Left lung (tissue), 14 donors: ENCODE measurements at places on chromosomes 16 and 17. TPM values are rescaled to one million over a fixed set of nuclear protein-coding genes. Genes with fewer than 3 reads are reported as not detected.

NAT9 gene
- 45.8 TPM for total RNA-seq

ITGAX gene
- total RNA-seq: 134 TPM

NUPR1 gene
- 141 TPM for total RNA-seq

HOXB3 gene
- total RNA-seq: 10.4 TPM

RAMP2 gene
- 95.4 TPM for total RNA-seq

CDC6 gene
- 24.1 TPM for total RNA-seq

WSCD1 gene
- 3.9 TPM for total RNA-seq

LLGL2 gene
- 161 TPM for total RNA-seq

DNA sequence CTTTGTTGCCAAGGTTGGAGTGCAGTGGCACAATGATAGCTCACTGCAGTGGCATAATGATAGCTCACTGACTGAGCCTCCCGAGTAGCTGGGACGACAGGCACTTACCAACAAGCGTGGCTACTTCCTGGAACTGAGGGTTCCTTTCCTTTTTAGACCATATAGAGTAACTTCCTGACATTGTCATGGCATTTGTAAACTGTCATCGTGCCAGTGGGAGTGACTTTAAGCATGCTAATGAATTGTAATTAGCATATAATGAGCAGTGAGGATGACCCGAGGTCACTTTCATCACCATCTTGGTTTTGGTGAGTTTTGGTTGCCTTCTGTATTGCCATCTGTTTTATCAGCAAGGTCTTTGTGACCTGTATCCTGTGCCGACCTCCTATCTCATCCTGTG, 162.4 kb downstream of the HS3ST4 start:
- H3K36me3 ChIP-seq: no peaks in the 10 kb centered on the region
- DNase-seq: no peak
- H3K27me3 ChIP-seq: no peaks in the 10 kb centered on the region
- H3K4me1 ChIP-seq: no peaks in the 10 kb centered on the region
- H3K4me3 ChIP-seq: no peak overlapping the region

DNA sequence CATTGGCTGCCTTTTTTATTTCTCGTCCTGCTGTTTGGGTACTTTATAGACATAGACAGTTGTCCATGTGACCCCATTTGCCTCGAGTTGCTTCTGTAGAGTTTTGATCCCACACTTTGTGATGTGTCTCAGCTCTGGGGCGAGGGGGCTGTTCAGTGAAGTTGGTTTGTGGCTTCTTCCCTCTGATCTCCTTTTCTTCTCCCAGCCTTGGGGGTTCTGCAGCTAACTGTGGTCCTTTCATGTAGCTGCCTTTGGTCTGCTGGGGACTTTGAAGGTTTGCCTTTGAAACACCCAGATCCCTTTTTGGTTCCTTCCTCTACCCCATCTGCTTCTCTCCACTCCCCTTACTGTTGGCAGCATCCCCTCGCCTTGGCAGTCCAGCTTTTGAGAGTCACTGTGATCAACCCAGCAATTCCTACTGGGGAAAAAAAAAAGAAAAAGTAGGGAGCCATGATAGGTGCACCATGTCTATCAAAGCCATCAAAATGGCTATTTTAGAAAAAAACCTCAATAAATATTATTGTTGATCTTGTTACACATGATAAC, 728.8 kb upstream of the RBFOX1 start:
- no peaks in the 10 kb centered on the region for H3K27me3 ChIP-seq
- no peaks in the 10 kb centered on the region for H3K4me1 ChIP-seq
- no peak overlapping the region for H3K27ac ChIP-seq
- no peaks in the 10 kb centered on the region for H3K36me3 ChIP-seq

DNA sequence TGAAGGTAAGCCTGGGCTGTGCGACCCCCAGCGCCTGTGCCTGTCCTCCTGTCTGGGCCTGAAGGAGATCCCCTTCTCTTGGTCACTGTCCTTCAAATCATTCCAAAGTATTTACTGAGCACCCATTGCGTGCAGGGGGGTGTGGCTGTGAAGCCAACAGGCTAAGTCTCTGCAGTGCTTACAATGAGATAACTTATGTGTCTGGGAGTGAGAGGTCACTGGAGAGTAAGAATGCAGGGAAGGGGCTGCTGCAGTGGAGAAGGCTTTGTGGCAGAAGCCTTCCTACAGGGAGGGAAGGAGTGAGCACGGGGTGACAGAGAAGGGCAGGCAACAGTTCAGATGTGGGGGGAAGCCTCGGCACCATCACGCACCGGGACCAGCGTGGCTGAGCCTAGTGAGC, 11.2 kb upstream of the SMIM5 start:
- no peaks in the 10 kb centered on the region for H3K4me1 ChIP-seq
- H3K27me3 ChIP-seq: no peaks in the 10 kb centered on the region
- H3K27ac ChIP-seq: no peak overlapping the region

GRCh38 chr17:1100382-1100781, 79.4 kb downstream of the ABR start:
- H3K4me3 ChIP-seq: no peak overlapping the region
- H3K4me1 ChIP-seq: peaks cover 56% of the 10 kb centered on the region
- no peaks in the 10 kb centered on the region for H3K27me3 ChIP-seq
- DNase-seq: no peak
- no peaks in the 10 kb centered on the region for H3K36me3 ChIP-seq
- no peak overlapping the region for H3K27ac ChIP-seq

GRCh38 chr16:84314373-84314772, 19.7 kb downstream of the WFDC1 start:
- H3K4me1 ChIP-seq: no peaks in the 10 kb centered on the region
- peaks cover 28% of the 10 kb centered on the region for H3K27me3 ChIP-seq

GRCh38 chr17:8126491-8127066, 2.7 kb upstream of the HES7 start:
- no peak for DNase-seq
- peaks cover 31% of the 10 kb centered on the region for H3K4me1 ChIP-seq
- H3K4me3 ChIP-seq: peak overlapping the region; percentile 46

GRCh38 chr16:54511222-54511731, 224.7 kb upstream of the IRX3 start:
- H3K27ac ChIP-seq: no peak overlapping the region
- no peaks in the 10 kb centered on the region for H3K27me3 ChIP-seq
- H3K36me3 ChIP-seq: no peaks in the 10 kb centered on the region
- no peaks in the 10 kb centered on the region for H3K4me1 ChIP-seq
- no peak overlapping the region for H3K4me3 ChIP-seq
- DNase-seq: no peak

- H3K4me1 ChIP-seq: no peaks in the 10 kb centered on the region
- H3K4me3 ChIP-seq: no peak overlapping the region
- no peak for DNase-seq
Measured at GRCh38 chr17:10332515-10332914, 40.3 kb downstream of the MYH13 start.

- H3K36me3 ChIP-seq: no peaks in the 10 kb centered on the region
- DNase-seq: peak; percentile 85
- H3K27me3 ChIP-seq: no peaks in the 10 kb centered on the region
- no peak overlapping the region for H3K4me3 ChIP-seq
- peak overlapping the region; percentile 46 for H3K27ac ChIP-seq
Measured at GRCh38 chr17:50270435-50271362, 3.6 kb upstream of the TMEM92 start.

DNA sequence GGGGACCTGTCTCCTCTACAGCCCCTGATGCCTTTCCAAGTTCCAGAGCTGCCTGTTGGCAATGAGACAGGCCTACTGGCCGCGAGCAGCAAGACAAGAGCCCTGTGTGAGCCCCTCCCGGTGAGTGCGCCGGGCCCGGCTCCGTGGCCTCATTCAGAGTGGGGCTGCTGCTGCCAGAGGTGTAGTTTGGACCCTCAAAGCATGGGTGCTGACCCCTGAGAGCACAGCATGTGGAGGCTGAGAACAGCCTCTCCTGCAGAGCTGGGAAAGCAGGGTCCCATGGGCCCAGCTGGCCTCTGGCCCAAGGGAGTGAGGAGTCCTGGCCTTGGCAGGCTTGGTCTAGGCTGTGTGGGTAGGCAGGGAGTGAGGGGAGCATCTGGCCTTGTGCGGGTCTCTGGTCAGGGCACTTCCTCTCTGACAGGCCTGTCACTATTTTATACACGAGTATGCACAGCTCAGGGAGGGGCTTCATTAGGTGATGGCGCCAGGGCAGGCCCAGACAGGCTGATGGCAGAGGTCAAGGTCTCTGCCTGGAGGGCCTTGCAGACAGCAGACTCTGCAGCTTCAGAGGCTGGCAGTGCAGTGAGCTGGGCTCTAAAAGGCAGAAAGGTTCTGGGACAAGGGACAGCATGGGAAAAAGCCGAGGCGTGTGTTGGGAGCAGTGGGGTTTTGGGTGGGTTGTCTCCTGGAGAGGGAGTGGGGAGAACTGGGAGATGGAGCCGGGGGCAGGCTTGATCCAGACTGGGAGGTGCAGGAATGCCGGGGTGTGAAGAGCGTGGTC, 43.4 kb downstream of the ADCY7 start:
- no peak for DNase-seq
- H3K36me3 ChIP-seq: peaks cover 97% of the 10 kb centered on the region
- no peaks in the 10 kb centered on the region for H3K27me3 ChIP-seq
- no peak overlapping the region for H3K27ac ChIP-seq
- H3K4me3 ChIP-seq: no peak overlapping the region
- no peaks in the 10 kb centered on the region for H3K4me1 ChIP-seq

DNA sequence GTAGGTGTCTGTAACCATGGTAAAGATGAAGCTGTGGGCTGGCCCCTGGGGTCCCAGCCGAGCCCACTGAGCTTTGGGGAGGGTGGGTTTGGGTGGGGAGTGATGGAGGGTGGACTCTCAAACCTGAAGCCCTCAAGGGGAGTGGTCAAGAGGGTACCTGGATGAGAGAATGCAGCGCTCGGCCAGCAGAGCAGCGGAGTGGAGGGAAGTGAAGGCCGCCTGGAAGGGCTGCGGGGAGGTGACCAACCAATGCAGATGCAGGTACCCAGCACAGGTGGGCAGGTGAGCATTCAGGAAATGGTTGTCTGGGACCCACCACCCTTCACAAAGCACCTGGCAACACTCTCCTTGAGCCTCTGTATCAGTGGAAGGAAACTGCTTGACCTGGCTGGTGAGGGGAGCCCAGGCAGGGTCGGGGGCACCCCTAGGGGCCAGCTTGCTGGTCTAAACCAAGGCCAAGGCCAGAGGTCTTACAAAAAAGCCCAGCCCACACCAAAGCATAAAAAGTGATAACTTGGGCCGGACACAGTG, 3.4 kb upstream of the SLC5A10 start:
- no peaks in the 10 kb centered on the region for H3K36me3 ChIP-seq
- no peak for DNase-seq
- no peak overlapping the region for H3K4me3 ChIP-seq
- no peaks in the 10 kb centered on the region for H3K4me1 ChIP-seq
- no peaks in the 10 kb centered on the region for H3K27me3 ChIP-seq

GRCh38 chr17:30924341-30924740, 2.6 kb downstream of the ADAP2 start:
- H3K4me3 ChIP-seq: no peak overlapping the region
- peaks cover 23% of the 10 kb centered on the region for H3K4me1 ChIP-seq
- H3K27me3 ChIP-seq: peaks cover 42% of the 10 kb centered on the region
- H3K36me3 ChIP-seq: peaks cover 29% of the 10 kb centered on the region
- DNase-seq: no peak
- no peak overlapping the region for H3K27ac ChIP-seq

GRCh38 chr17:28940675-28941074, 10.6 kb downstream of the PHF12 start:
- H3K4me1 ChIP-seq: peaks cover 30% of the 10 kb centered on the region
- no peaks in the 10 kb centered on the region for H3K27me3 ChIP-seq
- no peaks in the 10 kb centered on the region for H3K36me3 ChIP-seq
- H3K4me3 ChIP-seq: no peak overlapping the region
- H3K27ac ChIP-seq: no peak overlapping the region
- no peak for DNase-seq

DNA sequence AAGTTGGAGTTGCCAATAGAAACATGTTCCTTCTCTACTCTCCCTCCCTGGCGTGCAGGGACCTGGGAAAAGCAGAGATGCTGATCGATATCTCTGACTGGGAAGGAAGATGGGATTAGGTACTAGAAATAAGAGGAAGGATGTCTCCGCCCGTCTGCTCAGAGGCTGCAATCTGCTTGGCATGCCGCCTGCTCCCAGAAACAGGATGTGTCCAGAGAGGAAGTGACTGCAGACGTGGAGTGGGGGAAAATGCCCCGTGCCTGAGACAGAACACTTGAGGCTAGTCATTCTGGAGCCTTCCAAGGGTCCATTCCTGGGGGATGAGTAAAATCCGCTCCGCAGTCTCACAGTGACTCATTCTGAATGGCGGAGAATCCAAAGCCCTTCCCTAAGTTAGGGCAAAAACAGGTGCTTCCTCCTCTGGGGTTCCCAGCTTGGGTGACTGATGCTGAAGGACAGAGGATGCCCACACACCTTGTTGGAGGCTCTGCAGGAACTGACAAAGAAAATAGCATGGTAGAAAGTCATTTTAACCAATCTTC, 45.0 kb upstream of the SMURF2 start:
- no peaks in the 10 kb centered on the region for H3K27me3 ChIP-seq
- peaks cover 53% of the 10 kb centered on the region for H3K4me1 ChIP-seq
- H3K27ac ChIP-seq: peak overlapping the region; percentile 81
- DNase-seq: peak; percentile 93

GRCh38 chr16:67392301-67393059, 818 bp downstream of the TPPP3 start:
- H3K27me3 ChIP-seq: no peaks in the 10 kb centered on the region
- no peak for DNase-seq
- H3K4me3 ChIP-seq: peak overlapping the region; percentile 47
- H3K27ac ChIP-seq: peak overlapping the region; percentile 65

- no peaks in the 10 kb centered on the region for H3K36me3 ChIP-seq
- no peak for DNase-seq
- H3K27me3 ChIP-seq: no peaks in the 10 kb centered on the region
- H3K27ac ChIP-seq: no peak overlapping the region
- H3K4me1 ChIP-seq: no peaks in the 10 kb centered on the region
Measured at GRCh38 chr16:20241321-20241720, 86.0 kb downstream of the GP2 start.

- no peaks in the 10 kb centered on the region for H3K36me3 ChIP-seq
- H3K4me3 ChIP-seq: no peak overlapping the region
- H3K27me3 ChIP-seq: no peaks in the 10 kb centered on the region
Measured at GRCh38 chr17:68534695-68535088, 22.5 kb downstream of the PRKAR1A start.

GRCh38 chr17:77926981-77927380, 31.5 kb upstream of the TNRC6C start:
- H3K36me3 ChIP-seq: no peaks in the 10 kb centered on the region
- peaks cover 92% of the 10 kb centered on the region for H3K27me3 ChIP-seq
- no peak overlapping the region for H3K4me3 ChIP-seq
- DNase-seq: no peak
- H3K4me1 ChIP-seq: peaks cover 3% of the 10 kb centered on the region

- DNase-seq: no peak
- no peaks in the 10 kb centered on the region for H3K36me3 ChIP-seq
- peak overlapping the region; percentile 76 for H3K27ac ChIP-seq
- no peak overlapping the region for H3K4me3 ChIP-seq
Measured at GRCh38 chr17:2214047-2214928, 89.3 kb downstream of the SMG6 start.

GRCh38 chr17:73942703-73943415, 260.6 kb upstream of the RPL38 start:
- H3K4me1 ChIP-seq: no peaks in the 10 kb centered on the region
- no peaks in the 10 kb centered on the region for H3K36me3 ChIP-seq
- H3K27ac ChIP-seq: no peak overlapping the region
- no peak for DNase-seq
- H3K4me3 ChIP-seq: no peak overlapping the region

DNA sequence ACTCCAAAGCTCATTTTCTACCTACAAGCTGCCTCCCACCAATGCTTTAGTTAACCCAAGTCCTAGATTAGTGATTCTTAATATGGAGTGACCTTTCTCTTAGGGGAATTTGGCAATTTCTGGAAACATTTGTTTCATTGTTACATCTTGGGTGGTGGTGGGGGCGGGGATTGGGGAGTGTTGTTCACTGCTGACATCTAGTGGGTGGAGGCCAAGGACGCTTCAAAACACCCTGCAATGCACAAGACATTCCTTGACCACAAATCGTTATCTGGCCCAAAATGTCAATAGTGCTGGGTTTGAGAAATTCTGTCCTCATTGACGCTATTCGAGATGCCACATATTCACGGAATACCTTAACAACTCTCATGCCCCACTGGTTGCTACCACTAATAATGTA, 282.9 kb downstream of the RBFOX1 start:
- no peak overlapping the region for H3K27ac ChIP-seq
- H3K27me3 ChIP-seq: no peaks in the 10 kb centered on the region
- no peak overlapping the region for H3K4me3 ChIP-seq
